Activated naive CD4-positive, alpha-beta T cell treated with anti-CD3 and anti-CD28 coated beads for 36 hours (primary cell): ENCODE measurements at places on chromosomes 1 and 21.
A peak's percentile ranks its signal among the peaks of the same experiment; 100 is the strongest.

- DNase-seq = no peak
These were observed 13.4 kb downstream of the BCAN start for GRCh38 chr1:156655151-156655903.

DNA sequence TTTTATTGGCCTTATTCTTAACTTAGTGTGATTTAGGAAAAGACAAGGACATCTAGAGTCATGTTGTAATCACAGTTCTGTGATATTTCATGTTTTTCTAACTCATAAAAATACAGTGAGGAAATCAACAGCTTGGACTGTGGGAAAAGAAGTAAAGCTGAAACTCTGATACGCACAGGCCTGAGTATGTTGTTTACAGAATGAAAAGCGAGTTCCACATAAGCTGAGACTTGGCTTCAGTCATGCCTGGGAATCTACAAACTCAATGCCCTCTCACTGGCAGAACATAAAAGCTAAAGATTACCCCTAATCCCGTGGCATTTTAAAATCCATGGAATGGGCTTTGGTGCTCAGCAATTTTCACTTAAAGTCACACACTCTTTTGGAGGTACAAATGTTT is 23.6 kb upstream of the ATP5PO start:
- no peak for DNase-seq

- no peak for DNase-seq
These were observed 40.4 kb downstream of the KCNJ15 start for GRCh38 chr21:38297194-38297631.

- peak; percentile 72 for DNase-seq
These were observed 11.4 kb upstream of the RGS16 start for GRCh38 chr1:182615468-182616129.

- DNase-seq = no peak
These were observed 5.2 kb upstream of the ABCB10 start for GRCh38 chr1:229563701-229564100.

DNA sequence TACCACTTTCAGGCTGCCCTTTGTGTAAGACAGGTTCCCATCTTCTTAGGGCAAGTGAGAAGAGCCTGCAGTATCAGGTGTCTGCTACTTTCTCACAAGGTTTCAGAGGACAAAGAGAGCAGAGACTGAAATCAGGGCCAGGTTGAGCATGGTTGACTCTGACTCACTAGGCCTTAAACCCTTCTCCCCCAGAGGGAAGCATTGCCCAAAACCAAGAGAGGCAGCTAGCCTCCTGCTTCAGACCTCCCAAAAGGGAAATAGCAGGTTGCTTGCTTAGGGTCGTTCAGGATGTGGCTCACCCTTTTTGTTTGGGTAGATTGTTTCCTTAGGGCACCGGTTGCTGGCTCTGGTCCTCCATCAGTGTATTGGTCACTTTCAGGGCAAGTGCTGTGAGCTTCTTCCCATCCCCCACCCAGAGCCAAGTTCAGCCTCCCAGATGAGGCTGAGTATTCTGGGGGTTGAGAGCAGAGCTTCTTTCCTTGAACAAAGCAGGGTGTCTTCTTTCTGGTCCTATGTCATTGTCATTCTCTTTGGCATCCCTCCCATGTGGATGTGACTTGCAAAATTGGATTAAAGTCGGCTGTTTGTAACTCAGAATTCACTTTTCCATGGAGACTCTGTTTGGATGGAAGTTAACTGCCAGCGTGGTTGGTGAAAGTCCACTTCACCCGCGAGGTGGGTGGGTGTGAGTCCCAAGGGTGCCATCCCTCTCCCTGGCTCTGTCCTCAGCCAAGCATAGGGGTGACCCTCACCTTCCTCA is 55.5 kb upstream of the GALNT2 start:
- no peak for DNase-seq
